ENCODE measurements at places on chromosomes 1 and 21.
A peak's percentile ranks its signal among the peaks of the same experiment; 100 is the strongest.

GRCh38 chr1:230913496-230913895 is 45.2 kb upstream of the C1orf198 start:
- no peak for DNase-seq

GRCh38 chr1:22575532-22576149 is 12.4 kb downstream of the EPHA8 start:
- no peak for DNase-seq

DNA sequence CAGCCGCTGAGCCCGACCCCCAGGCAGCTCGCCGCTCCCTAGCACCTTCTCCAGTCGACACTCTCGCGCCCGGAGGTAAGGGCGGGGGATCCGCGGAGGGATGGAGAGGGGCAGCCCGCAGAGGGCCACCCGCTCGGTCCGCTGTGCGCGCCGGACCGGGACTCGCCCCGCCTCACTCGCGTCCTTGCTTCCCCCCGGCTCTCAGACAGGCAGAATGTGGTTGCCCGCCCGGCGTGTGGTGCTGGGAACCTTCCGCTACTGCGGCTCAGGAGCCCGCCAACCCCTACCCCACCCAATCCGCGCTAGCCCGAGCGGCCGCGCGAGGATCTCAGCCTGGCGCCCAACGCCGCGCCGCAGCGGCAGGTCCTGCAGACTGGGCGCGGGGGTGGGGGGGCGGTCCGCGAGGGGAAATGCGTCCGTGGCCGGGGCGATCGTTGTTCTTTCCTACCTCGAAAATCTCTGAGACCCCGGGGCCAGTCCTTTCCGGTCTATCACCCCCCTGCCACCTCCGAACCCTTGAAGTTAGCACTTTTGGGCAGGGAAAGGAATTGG is 404 bp downstream of the LRRC8C start:
- peak; percentile 47 for DNase-seq

DNA sequence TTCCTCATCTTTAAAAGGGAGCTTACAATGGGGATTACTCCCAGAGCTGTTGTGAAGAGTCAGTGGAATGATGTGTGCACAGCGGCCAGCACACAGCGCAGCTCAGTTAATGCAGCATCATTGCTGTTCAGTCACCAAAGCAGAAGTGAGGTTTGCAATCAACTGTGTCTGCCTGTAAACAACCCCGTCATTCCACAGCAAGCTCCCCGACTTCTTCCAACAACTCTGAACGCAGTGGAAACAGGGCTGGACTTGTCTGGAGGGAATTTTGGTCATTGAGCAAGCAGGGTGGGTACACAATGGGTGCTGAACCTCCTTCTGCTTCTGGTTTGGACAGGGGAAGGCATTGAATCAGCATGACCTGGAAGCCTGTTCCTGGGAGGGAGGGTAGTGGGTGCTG is 347.4 kb downstream of the PTPRU start:
- no peak for DNase-seq

Measured in GM19239 (cell line).